RKO (cell line): ENCODE measurements at places on chromosomes 4 and X.

DNA sequence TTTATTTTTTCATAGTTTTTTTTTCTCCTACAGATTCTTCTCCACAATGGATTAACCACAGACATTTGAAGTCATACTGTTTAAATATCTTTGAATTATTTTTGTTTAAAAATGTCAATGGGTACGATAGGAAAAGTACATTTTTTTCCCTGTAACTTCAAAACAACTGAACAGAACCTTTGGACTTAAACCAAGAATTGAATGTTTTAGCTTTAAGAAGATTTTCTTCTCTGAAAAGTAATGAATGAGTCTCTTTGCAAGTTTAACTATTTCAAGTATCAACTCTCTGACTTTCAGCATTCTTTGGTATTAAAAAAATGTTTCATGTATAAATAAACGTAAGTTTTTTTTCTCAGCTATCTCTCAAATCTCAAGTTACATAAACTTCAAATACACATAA is 364.3 kb downstream of the FBXO8 start:
- no peak for DNase-seq

DNA sequence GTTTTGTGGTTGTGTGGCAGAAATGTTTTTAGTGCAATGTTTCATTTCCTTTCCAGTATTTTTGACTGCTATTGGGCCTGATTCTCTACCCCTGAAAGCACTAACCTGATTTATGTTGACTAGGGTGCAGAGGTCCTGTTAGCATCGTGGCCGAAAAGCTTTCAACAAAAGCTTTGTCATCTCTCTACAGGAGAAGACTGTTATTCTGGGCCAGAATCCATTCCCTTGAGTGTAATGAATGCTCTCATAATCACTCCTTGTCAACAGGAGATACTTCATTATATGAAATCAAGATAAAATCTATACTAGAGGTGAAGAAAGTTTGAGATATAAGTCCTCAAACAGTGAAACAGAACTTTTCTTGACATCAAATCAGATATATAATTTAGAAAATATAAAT is 195.5 kb downstream of the ZNF330 start:
- no peak for DNase-seq

DNA sequence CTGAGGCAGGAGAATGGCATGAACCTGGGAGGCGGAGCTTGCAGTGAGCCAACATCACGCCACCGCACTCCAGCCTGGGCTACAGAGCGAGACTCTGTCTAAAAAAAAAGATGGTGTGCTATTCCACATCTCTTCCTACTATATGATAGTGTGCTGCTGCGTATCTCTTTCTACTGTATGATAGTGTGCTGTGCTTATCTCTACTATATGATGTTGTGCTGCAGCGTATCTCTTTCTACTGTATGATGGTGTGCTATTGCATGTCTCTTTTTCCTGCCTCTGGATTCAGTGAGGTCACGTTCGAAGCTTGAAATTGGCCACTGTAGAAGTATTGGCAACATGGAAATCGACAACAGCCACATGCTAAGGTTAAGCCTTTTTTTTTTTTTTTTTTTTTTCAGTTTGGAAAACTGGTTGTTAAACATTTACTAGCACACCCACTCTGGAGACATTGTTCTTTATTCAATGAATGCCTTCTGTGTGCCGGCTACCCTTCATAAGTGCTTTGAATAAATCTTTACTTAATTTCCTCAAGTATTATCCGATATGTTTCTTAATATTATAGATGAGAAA is 31.0 kb downstream of the ARFIP1 start:
- no peak for DNase-seq

- no peak for DNase-seq
Measured at GRCh38 chr4:30866346-30866745, 146.2 kb downstream of the PCDH7 start.

- DNase-seq: no peak
Measured at GRCh38 chr4:47664051-47664826, 173.6 kb downstream of the CORIN start.

DNA sequence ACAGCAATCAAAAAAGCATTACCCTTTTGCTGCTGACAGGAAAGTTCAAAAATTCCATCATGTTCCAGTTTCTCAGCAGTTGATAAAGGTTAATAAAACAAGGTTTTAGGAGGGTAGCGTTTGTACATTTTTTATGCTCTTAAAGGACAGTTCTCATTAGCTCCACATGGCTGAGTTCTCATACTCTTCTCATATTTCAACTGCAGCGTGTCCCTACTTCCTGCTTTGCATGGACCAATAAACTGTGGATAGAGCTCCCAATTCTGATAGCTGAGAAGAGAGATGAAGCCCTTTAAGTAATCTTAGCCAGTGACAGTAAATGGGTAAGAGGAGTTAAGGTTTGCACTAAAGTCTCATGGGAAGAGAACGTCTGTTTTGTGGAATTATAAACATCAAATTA is 53.5 kb downstream of the SPANXA2 start:
- DNase-seq: no peak

DNA sequence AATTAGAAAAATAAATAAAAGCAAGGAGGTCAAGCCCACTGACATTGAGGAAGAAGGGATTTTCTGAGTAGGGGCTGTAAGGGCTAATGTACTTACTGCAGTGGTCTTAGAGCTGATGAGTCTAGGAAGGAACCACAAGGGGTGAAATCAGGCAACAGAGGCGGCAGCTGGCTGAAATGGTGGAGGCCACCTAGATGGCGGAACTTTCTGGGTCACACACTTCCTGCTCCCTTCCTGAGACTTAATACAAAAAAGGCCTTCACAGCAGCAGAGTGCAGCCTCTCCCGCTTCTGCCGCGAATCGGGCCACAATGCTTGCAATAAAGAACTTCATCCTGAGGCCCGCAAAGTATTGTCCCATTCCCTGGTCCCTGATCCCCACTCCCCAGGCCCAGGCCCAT is 15.4 kb downstream of the SNX12 start:
- DNase-seq: no peak

GRCh38 chr4:96356591-96357370 is 516.9 kb downstream of the PDHA2 start:
- no peak for DNase-seq

DNA sequence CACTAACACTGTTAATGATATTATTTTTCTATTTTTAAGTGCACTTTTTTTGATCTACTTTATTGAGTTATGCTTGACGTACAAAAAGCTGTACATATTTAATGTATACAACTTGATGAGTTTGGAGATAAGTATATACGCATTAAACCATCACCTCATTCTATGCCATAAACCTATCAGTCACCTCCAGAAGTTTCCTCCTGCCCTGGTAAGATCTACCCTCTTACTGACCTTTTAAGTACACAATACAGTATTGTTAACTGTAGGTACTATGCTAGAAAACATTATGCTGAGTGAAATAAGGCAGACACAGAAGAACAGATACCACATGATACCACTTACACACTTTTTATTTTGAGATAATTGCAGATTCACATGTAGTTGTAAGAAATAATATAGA is 36.9 kb downstream of the INTS6L start:
- no peak for DNase-seq

DNA sequence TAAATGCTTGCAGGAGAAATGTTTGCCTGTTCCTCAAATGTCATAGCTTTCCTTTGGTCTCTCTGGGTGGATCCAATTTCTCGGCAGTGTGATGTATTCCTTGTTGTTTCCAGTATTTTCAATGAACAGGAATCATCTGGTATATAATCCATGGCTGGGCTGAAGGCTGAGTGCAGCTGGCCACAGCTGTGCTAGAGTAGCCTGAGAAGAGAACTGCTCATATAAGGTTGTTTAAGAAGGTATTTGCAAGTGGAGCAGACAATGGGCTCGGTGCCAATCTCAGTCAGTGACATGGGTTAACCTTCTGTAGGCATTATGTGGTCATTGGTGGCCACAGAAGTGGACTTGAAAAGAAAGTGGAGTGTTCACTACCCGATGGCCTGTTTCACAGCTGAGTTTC is 390.3 kb downstream of the SPRY1 start:
- DNase-seq: no peak

GRCh38 chr4:60656171-60656570 is 544.0 kb upstream of the ADGRL3 start:
- no peak for DNase-seq

GRCh38 chr4:153140294-153140693 is 63.9 kb upstream of the TRIM2 start:
- no peak for DNase-seq

DNA sequence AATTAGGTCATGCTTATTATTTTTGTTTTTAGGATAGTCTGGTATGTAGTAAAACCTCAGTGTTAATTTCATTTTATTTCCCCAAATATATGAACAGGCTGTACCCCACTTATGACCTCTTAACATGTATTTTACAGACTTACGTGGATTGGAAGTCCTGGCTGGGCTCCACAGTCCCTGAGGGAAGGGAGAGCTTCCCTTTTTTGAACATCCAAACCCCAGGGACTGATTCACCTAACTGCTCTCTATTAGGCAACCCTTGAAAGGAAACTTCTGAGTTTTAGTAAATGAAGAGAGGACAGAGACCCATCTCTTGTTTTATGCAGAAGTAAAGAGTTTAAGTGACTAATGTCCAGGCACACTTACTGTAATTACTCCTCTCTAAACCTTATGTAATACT is 233.1 kb upstream of the SPRY1 start:
- DNase-seq: no peak

DNA sequence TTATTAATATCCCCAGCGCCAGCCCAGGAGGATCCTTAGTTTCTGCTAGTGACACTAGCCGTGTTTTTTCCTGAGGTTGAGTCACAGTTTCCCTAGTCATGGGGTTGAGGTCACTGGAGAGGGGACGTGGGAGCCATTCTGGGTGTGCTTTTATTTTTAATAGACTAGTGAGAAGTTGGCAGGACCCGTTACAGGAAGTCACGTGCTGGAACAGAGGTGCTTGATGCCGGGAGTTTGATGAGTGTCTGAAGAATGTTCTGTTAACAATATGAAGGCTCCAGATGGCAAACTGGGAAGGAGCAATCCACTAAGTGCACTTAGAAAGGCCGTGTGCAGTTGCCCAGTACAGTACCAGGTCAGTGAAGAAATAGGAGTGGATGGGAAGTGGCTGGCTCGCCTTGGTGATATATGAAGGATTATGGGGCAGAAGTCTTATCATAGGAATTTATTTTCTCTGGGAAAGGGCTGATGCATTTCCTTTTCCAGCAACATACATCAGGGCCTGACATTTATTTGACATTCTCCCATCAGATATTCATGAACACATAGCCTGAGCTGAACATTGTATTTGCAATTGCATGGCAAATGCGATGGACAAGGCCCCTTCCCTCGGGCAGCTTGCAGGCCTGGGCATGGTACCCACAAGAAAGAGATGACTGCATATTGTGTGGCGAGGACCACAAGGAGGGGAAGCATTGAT is 291.8 kb downstream of the FBXW7 start:
- peak; percentile 21 for DNase-seq

GRCh38 chr4:186551849-186552248 is 3.5 kb downstream of the MTNR1A start:
- no peak for DNase-seq

GRCh38 chr4:145302725-145303124 is 122.3 kb upstream of the OTUD4 start:
- no peak for DNase-seq

DNA sequence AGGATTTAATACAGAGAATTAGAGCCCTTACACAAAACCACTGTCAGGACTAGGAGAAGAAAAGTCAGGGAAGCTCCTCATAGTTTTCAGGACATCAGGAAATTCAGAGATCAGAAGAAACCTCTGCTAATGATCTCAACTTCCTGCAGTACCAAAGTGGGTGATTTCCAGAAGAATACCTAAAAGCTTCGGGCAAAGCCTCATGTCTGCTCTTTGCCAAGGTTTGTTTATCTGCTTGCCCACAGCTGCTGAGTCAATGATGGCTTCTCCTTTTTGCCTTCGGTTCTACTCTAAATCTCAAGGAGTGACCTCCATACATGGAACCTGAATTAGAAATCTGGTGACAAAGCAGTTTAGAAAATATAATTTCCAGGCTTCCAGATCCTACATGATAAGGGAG is 68.4 kb downstream of the USP38 start:
- no peak for DNase-seq

GRCh38 chrX:145553702-145554101 is 263.9 kb upstream of the SLITRK2 start:
- DNase-seq: no peak

GRCh38 chrX:7972586-7972985 is 45.4 kb upstream of the PNPLA4 start:
- DNase-seq: no peak
